ENCODE measurements at places on chromosomes 3 and 15.

DNA sequence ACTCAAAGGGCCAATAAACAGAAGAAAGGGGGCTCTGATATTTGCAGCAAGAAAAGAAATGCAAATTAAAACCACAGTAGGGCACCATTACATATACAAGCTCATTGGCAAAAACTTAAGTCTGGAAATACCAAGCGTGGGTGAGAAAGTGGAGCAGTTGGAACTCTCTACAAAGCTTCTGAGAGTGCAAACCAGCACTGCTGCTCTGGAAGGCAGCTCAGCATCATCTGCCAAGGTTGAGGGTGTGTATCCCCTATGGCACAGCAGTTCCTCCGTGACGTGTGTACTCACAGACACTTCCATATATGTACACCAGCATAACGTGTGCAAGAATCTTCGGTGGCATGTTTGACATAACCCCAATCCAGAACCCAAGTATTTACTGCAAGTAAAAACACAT is 271.0 kb upstream of the ATP10A start:
- no peak for DNase-seq

DNA sequence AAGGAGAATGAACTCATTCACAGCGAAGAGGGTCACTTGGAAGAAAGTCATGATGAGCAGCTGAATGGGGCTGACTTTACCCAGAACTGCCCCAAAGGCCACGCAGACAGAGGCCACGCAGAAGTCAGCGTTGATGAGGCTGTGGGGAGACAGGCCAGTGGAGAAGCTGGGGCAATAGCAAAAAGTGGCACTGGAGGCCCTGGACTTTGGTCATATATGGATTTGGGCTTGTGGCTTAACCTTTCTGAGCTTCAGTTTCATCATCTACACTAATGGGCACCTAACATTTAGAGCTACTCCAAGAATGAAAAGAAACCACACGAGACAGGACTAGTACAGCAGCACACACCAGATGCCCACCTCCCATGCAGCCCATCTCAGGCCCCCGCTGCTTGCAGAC is 13.3 kb downstream of the RHCG start:
- DNase-seq: no peak

GRCh38 chr3:64262574-64263114 is 37.4 kb upstream of the PRICKLE2 start:
- no peak for DNase-seq

DNA sequence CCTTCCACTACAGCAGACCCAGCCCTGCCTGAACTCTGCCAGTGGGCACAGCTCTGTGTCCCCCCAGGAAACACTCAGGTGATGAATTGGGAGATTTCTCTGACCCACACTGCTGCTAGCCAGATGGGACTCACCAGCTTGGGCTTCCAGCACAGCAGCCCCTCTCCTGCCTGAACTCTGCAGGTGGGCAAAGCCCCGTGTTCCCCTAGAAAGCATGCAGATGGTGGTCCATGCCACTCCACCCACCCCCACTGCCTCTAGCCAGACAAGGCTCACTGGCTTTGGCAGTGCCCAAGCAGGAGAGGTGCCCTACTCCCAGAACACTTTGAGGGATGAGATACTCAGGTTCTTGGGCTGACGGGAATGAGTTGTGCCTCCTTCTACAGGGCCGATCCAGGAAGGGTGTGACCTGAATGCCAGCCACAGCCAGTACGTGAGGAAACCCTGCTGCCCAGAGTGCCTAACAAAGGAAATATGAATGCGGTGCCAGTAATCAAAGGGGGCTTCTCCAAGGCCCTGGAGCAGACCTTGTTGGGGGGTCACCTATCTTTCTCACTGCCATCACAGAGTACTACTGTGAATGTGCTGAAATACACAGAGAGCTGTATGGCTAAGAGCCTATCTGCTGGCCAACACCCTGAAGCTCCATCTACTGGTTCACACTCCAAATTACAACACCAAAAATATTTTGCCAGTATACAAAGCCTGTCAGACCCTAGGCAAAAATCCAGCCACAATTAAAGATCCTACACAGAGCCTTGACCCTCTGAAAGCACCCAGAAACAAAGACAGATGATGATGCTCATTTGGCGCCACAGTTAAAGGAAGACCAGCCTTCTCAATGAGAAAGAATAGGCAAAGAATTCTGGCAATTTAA is 61.9 kb downstream of the BTLA start:
- DNase-seq: no peak

DNA sequence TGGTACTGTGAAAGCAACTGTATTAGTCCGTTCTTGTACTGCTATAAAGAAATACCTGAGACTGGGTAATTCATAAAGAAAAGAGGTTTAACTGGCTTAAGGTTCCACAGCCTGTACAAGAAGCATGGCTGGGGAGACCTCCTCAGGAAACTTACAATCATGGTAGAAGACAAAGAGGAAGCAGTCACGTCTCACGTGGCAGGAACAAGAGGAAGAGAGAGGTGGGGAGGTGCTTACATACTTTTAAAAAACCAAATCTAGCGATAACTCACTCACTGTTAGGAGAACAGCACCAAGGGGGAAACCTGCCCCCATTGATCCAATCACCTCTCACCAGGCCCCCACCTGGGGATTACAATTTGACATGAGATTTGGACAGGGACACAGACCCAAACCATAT is 48.9 kb downstream of the IQGAP1 start:
- DNase-seq: no peak

GRCh38 chr3:168249205-168249549 is 153.5 kb upstream of the GOLIM4 start:
- peak; percentile 37 for DNase-seq

DNA sequence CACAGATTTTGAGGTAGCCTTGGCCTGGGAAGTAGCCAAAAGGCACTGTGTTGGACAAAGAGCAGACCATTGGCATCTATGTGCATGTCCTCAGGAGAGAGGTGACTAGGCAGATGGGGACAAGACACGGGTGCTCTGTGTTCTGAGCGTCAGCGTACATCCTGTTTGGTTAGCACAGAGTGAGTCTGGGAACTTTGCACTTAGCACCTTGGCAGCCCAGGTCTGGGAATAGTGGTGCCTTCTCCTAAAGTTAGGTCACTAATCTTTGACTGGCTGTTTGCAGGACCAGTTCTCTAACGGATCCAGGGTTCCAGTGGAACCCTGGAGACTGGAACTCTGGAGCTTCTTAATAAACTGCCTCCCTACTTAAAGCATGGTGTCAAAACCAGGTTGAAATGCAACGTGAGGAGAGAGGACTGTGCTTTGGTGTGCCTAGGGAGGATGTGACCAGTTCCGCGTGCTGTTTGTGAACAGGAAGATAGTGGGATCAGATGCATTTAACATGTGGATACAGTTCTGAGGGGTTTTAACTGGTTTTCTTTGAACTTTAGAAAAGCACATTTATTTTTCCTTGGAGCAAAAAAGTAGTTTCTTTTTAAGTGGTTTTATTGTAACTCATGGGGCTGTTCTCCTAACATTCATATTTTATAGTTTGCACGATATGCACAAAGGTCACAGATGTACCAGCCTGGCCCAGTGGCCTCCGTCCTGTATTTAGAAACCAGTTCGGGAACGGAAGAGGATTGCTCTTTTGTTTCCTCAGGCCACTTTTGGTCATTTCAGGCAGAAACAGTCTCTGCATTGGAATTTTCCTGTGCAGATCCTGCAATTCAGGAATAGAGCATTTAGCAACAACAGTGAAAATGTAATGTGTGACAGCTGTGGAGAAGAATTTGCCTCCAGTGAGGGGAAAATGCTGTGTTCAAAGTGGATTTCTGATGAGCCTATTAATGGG is 48.8 kb downstream of the ABHD2 start:
- no peak for DNase-seq

DNA sequence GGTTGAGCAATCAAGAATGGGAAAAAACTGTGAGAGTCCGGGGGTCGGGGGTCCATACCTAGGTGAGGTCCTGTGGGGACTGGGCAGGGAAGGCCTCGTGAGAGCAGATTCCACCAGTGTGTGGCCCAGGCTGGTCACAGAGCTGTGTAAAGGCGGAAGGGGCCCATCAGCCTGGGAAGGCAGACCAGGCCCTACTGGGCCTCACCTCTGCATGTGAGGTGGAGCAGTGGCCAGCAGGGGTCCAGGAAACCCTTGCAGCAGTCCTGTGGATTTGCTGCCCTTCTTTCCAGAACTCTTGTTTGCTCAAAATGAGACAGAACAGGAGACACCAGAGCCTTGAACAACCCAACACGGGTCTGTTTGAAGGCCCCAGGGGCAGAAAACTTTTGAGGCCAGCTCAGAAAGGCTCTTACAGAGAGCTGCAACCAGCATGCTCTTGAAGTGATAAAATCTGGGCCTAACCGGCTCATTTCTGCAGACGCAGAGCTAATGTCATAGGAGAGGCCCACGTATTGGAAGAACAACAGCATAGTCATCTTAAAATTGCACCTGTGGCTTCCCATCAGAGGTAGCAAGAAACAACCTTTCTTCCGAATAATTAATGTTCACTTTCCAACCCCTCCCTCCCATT is 30.3 kb upstream of the HHATL start:
- DNase-seq: no peak

- no peak for DNase-seq
Measured at GRCh38 chr3:114626751-114627150, 332.9 kb downstream of the TIGIT start.

- no peak for DNase-seq
Measured at GRCh38 chr3:185724761-185725160, 100.1 kb downstream of the IGF2BP2 start.

DNA sequence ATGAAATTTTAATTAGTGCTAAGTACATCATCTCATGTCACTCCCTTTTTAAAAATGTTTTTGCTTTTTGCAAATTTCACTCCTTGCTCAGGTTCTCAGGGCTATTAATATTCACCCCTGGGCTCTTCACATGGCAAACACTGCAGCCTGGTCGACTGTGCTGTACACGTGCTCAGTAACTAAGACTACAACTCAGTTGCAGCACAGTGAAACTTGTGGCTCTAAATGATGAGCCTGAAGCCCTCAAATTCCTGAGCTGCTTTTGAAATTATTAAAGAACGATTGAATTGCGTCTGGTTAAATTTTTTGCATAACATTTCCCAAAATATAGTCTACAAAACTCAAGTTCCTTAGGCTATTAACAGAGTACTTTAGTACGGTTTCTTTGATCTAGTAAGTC is 159.3 kb upstream of the C2CD4B start:
- DNase-seq: no peak

GRCh38 chr3:126423191-126424038 is 28.7 kb downstream of the CFAP100 start:
- DNase-seq: no peak

DNA sequence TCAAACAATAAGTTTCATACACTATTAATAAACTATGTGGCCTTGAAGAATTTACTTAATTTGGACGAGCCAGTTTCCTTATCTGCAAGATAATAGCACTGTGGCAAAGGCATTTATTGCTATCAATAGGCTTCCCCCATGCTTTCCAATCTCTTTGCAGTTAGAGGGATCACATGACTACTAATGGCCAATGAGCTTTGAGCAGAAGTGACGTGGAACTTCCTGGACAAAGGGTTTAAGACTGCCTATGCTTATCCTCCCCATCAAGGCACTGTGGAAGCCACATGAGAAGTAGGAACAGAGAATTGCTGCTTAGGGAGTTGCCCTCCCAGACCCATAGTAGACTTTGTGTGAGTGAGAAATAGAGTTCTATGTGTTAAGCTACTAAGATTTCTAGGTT is 16.7 kb upstream of the ZMAT3 start:
- no peak for DNase-seq

- DNase-seq: no peak
Measured at GRCh38 chr3:155252535-155252934, 40.9 kb downstream of the STRIT1 start.

- DNase-seq: no peak
Measured at GRCh38 chr3:155658006-155658405, 86.9 kb downstream of the PLCH1 start.

GRCh38 chr3:71498543-71498942 is 85.0 kb downstream of the FOXP1 start:
- no peak for DNase-seq

DNA sequence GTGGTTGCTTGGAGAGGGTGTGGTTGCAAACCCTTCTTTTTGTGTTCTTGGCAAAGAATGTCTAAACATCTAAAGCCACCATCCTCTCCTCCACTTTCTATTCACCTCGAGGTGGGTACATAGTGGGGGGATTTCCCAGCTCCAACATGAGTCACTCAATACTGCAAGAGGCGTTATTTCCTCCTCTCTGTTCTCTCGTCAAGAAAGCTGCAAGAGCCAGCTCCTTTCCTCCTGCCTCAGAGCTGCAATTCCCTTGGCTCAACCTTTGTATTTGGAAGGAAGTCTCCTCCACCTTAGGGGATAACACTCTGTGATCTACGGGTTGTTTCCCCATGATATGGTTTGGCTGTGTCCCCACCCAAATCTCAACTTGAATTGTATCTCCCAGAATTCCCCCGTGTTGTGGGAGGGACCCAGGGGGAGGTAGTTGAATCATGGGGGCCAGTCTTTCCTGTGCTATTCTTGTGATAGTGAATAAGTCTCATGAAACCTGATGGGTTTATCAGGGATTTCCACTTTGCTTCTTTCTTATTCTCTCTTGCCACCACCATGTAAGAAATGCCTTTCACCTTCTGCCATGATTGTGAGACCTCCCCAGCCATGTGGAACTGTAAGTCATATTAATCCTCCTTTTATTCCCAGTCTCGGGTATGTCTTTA is 138.4 kb downstream of the PLCL2 start:
- DNase-seq: no peak

GRCh38 chr15:97728791-97729190 is 231.7 kb upstream of the ARRDC4 start:
- peak; percentile 35 for DNase-seq

- no peak for DNase-seq
Measured at GRCh38 chr3:171511450-171511849, 51.2 kb upstream of the TNIK start.

GRCh38 chr15:82571722-82572222 is 31.5 kb upstream of the RPS17 start:
- DNase-seq: peak; percentile 63

DNA sequence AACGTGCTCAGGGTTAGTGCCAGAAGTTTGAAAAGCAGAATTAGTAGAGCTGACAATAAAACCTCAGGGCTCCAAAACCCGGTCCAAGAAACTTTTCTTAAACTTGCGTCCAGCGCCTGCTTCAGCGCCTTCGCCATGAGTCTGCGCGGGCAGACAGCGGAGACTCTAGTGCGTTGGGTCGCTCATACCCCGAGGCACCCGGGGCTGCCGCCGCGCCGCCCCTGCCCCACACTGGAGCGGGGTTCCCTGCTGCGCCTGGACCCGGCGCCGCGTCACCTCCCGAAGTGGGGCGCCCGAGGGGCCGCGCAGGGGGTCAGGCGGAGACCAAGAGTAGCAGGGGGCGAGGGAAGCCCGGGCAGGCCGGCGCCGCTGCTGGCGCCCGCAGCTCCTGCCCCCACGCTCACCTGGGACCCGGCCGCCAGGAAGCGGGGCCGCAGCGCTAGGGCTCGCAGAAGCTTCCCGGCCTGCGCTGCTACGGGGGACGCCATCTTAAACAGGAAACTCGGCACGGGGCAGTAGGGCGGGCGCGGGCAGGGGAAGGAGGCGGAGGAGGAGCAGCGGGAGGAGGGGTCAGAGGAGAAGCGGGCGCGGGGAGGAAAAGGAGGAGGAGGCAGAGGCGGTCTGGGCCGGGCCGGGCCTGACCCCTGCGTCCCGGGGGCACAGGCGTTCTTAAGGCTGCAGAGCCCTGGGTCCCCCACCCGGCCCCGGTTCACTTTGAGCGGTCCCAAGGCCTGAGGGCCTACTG is at the start of gene SUCLG2:
TSS of gene SUCLG2 (minus strand) at position 514 of the 745 bp plus-strand sequence. CDS start at position 488, 26 bp downstream.
- DNase-seq: peak; percentile 59

Measured in left renal cortex interstitium (tissue), 4 donors.